ENCODE measurements at places on chromosomes 6 and 20. TPM values are rescaled to one million over a fixed set of nuclear protein-coding genes. Genes with fewer than 3 reads are reported as not detected.
A peak's percentile ranks its signal among the peaks of the same experiment; 100 is the strongest.

DNA sequence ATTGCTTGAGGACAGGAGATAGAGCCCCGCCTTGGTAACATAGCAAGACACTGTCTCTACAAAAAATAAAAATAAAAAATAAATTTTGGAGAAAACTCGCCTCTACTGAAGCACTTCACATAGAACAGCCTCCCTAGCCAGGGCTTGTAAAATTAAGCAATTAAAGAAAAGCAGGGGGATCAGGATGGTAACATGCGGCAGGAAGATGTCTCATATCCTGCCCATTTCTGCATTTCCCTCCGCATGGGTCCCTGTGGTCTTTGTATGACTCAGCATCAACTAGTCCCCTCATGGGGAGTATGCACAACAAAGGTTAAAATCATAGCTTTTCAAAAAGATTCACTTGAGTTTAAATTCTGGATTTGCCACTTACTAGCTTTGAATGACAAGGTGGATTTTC, 379.0 kb downstream of the EPHA7 start:
- no peak for ATAC-seq

GRCh38 chr20:49583669-49584417, 15.9 kb upstream of the PTGIS start:
- peak; percentile 88 for ATAC-seq

Gene TFAP2D
- not detected for total RNA-seq

DNA sequence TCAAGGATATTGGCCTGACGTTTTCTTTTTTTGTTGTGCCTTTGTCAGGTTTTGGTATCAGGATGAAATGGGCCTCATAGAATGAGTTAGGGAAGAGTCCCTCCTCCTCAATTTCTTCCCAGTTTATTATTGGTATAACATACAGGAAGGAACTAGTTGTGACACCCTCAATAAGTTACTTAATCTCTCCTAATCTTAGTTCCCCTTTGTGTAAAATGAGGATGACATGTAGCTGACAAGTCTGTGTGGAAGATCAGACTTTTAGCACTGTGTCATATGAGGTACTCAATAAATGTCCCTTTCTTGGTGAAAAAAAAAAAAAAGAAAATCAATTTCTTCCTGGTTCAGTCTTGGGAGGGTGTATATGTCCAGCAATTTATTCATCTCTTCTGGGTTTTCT, 155.8 kb downstream of the PDE7B start:
- no peak for ATAC-seq

- ATAC-seq = no peak
Observed at GRCh38 chr6:32222333-32223230, 1.3 kb downstream of the NOTCH4 start.

GRCh38 chr6:2852921-2853322, 11.3 kb upstream of the SERPINB1 start:
- no peak for ATAC-seq

DNA sequence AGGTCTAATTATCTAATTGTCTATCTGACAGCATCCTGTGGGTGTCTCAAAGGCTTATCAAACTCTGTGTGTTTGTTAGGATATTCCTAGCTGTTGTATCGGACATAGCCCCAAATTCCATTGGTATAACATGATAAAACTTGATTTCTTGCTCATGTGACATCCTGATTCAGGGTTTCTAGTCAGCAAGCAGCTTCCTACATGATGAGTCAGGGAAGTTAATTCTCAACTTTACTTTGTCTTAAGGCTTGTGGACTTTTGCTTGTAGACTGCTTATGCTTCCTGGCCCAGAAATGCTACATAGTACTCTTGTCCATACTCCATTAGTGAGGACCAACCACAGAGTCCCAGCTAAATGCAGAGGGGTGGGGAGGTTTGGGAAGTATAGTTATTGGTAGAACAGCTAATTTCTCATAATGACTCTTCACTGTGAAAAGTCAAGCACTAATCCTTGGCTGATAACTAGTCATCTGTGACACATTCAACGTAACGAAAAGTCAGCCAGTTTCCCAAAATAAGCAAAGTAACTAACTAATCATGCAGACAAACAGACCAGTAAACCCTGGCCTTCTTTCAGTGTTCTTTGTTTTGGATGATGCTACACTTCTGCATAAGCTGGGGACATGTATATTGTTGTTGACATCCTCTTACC, 25.8 kb downstream of the NKAIN2 start:
- ATAC-seq = no peak

DNA sequence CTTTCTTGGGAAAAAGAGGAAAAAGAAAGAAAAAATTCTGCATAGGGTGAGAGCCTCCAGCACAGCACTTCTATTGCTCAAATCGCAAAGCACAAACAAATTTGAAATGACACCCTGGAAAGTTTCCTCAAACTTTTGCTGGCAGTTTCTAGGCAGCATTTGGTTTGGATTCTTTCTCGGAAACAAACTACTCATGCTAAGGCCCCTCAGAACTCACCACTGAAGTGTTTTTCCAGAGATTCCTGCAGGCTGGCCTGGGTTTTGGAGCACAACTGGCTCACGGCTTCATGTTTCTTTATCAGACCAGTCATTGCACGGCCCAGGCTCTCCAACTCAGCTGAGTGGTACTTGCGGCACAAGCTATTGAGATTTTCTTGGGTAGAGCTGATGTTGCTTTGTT, 237.8 kb downstream of the SYNE1 start:
- peak; percentile 62 for ATAC-seq

Gene PMEPA1
- total RNA-seq = 9.6 TPM

Gene ADTRP
- total RNA-seq = 0.67 TPM

GRCh38 chr6:148423133-148423532, 80.5 kb downstream of the SASH1 start:
- ATAC-seq = no peak
